Endothelial cell (in vitro differentiated cells): ENCODE measurements at places on chromosomes 5 and 9. TPM values are rescaled to one million over a fixed set of nuclear protein-coding genes. Genes with fewer than 3 reads are reported as not detected.

- no peak for DNase-seq
Observed at GRCh38 chr5:166068547-166069335, 2222.7 kb upstream of the WWC1 start.

DNA sequence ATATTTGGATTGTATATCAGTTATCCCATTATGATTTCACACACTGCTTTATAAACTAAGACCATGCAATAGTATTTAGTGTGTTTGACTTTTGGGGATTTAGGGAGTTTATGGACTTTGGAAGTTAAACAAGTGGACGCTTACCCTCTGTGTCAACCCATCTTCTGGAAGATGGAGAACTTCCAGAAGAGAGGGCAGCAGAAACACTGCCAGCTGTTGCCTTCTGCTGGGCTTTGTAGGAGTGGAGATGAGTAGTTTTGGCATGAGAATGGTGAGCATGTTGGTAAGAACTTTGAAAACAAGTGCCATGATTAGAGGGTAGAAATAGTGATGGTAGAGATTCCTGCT, 2.2 kb downstream of the DNAJC25 start:
- no peak for DNase-seq

- peak; percentile 92 for DNase-seq
Observed at GRCh38 chr5:140362875-140363630, 3.1 kb downstream of the SLC4A9 start.

- DNase-seq, result no peak
Observed at GRCh38 chr9:109721001-109721400, 59.0 kb upstream of the PALM2AKAP2 start.

- no peak for DNase-seq
Observed at GRCh38 chr5:93585767-93586385, 2.9 kb downstream of the NR2F1 start.

GRCh38 chr9:129319938-129320481, 141.9 kb upstream of the IER5L start:
- no peak for DNase-seq

DNA sequence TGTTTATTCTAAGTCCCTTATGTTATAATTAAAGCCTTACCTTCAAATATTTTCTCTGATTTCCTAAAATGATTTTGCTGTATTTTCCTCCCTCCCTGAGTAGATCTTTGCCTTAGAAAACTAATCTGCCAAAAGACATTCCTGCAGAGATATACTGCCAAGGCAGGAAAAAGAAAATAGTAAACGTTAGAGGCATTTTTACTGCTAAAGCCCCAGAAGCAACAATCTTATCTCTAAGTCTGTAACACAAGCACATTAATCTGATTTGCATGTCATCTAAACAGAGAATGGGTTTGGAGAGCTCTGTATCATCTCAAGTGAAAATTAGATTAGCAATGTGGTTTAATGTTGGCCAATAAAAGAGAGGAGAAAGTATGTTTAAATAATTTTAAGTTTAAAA, 847.7 kb downstream of the MAT2B start:
- no peak for DNase-seq

GRCh38 chr5:59275510-59276324, 617.8 kb downstream of the PDE4D start:
- DNase-seq, result peak; percentile 33

DNA sequence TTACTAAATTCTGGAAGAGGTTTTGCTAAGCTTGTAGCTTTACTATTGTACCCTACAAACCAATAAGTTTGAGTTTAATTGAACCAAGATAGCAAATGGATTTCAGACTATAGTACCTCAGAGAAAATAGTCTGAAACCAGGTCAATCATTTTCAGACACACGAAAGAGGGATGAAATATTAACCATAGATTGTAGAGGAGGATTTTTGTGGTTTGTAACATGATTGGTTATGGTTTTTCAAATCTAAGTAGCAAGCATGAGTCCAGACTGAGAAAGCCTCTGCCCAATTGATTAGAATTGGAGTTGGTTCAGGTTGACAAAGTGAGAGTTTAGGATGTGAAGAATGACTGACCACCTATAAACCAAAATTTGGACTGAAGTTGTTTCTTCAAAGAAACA, 562.7 kb upstream of the DMAC1 start:
- no peak for DNase-seq

Gene SNCAIP
- 254 TPM for total RNA-seq

Gene RAB3C
- total RNA-seq, result 16.1 TPM

Gene SPATA31D4
- not detected for total RNA-seq

Gene LHX3
- not detected for total RNA-seq
